ENCODE measurements at places on chromosomes 1 and 21.
A peak's percentile ranks its signal among the peaks of the same experiment; 100 is the strongest.

GRCh38 chr1:15117671-15118325, 35.7 kb upstream of the TMEM51 start:
- DNase-seq = no peak

DNA sequence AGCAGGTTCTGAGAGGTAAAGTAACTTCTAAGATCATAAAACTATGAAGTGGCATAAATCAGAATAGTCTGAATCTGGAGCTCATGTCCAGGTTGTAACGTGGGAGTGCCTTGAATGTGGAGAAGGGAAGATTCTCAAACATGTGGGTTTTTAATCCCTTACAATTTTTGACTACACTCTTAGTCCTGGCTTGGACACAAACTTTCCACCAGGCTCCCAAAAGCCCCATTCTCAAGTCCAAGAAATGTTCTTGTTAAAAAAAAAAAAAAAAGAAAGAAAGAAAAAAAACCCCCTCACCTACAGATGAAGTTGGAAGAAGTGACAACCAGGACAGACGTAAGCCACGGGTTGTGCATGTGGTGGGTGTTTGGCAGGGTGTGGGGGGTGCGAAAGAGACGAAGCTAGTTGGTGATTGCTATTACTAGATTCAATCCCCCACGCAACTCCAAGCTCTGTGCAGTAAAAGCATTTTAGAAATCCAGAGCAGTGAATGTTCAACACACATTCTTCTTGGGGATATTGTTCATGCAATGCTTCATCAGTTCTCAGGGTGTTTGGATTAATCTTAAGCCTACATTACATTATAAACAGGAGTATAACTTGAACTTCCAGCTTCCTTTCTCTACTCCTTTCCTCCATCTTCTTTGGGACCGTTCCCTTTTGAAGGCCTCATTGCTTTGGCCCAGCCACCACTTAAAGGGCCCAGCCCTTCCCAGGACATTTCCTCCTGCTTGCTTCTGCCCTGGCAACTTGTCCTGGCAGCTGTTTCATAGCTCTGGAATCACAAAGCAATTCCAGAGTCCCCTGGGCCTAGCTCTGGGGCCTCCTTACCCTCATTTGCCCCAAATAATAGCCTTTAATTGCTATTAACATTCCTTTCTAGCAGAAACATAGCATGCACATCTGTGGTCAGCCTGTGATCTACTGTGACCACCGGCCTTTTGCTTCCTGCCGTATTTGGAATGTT, 41.8 kb downstream of the PHC2 start:
- no peak for DNase-seq

DNA sequence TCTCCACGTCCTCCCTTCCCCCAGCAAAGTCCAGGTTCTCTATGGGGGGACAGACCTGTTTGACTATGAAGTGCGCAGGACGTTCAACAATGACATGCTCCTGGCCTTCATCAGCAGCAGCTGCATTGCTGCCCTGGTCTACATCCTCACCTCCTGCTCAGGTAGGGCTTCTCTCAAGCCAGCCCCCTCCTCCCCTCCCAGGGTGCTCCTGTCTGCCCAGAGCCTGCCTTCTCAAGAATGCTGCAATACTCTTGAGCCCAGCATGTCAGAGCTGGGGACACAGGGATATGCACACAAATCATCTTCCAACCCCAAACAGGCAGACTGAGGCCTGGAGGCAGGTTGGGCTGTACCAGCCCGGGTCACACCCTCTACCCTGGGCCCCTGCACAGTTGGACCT, 35.4 kb downstream of the DISP3 start:
- DNase-seq = no peak

GRCh38 chr1:189821833-189822232, 655.8 kb downstream of the BRINP3 start:
- DNase-seq = no peak

- DNase-seq = no peak
These were observed 150.5 kb downstream of the PCBP3 start for GRCh38 chr21:45794027-45794426.

- DNase-seq = no peak
These were observed 165.1 kb upstream of the CACNA1E start for GRCh38 chr1:181318022-181318857.

DNA sequence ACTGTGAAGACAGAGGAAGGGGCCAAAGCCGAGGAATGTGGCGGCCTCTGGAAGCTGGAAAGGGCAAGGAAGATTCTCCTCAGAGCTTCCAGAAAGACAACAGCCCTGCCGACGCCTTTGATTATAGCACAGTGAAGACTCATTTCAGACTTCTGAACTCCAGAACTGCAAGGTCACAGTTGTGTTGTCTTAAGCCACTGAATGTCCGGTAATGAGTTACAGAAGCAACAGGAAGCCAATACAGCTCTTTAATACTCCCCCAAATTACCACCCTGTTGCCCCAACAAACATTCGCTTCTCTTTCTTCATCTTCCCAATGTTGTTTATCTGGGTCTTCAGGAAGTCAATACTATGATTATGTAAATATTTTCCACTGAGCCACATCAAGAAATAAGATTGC, 44.0 kb downstream of the ETS2 start:
- DNase-seq = no peak

DNA sequence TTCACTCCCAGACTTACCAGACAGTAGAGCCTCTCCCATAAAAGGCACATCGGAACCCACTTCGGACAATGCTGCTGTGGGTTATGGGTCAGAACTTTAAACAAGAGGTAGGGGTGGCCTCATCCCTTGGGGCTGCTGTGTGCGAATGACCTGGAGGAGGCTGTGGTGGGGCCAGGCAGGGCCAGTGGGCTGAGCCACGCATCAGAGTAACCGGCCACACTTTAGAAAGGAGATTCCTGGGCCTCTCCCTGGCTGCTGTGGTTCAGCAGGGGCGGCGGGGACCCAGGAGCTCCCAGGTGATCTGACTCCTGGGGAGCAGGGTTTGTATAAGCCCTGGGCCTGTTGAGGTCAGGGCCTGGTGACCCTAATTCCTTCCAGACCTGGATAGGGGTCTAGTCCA, 110.2 kb upstream of the C1orf174 start:
- DNase-seq = no peak

DNA sequence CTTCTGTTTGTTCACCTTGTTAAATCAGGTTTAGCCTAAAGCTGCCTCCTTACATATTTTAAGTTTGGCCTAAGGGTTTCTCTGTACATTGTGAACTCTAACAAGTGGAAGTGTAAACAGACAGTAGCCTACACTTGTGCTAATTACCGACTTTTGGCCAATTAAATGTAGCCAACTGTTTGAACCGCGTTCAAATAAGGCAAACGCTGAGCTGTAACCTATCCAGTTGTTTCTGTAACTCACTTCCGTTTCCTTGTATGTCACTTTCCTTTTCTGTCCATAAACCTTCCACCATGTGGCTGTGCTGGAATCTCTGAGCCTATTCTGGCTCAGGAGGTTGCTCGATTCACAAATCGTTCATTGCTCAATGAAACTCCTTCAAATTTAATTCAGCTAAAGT, 8.0 kb upstream of the FCAMR start:
- DNase-seq = no peak

- DNase-seq = no peak
These were observed 8.5 kb upstream of the ARF1 start for GRCh38 chr1:228073857-228074545.

DNA sequence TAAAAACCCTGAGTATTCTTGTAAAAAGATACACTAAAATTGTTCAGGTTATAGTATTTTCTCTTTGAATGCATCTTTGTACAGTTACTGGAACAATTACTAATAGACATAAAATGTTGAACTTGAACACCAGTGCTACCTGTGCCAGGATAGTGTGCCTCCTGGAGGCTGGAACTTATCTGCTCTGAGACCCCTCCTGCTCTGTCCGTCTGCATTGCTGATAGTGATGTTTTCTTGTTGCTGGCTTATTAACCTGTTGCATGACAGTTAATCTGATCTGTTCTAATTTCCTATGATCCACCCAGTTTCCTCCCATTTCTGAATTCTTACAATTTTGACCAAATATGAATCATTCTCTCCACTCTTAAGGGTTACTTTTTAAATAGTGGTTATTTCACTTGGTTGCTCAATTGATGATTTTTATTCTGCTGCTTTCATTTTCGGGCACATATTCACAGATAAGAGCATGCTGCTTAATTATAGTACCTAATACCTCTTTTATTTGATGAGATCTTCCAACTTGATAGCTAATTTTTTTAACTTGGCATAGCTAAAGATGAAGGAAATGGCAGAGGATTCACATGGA, 101.4 kb downstream of the CC2D1B start:
- no peak for DNase-seq

- DNase-seq = peak; percentile 68
These were observed 71.7 kb upstream of the ETS2 start for GRCh38 chr21:38733972-38734546.

DNA sequence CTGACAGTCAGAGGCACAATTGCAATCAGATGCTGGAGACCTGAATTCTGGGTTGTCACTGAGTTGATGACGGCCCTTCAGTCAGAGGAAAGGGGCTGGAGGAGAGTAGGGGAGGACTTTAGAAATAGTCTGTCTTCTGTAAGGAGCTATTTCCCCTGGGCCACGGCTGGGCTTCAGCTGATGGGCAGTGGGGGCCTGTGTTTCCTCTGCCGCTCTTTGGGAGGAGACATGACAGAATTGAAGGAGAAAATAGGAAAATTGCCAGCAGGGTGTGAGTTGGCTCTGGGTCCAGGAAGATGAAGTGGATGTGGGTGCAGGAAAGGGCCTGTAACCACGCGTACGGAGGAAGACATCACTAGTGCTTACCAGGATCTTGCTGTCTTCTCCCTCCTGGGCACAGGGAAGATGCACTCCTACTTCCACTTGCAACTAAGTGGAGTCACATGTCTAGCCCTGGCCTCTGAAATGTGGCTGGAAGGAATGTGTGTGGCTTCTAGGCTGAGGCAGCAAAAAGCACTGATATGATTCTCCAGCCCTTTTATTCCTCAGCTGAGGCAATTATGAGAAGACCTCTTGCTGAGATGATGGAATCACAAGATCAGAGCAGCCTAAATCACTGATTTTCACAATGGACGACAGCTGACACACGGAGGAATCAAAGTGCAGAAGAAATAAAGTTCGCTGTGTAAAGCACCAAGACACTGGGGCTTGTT, 250.0 kb downstream of the GRIK3 start:
- DNase-seq = no peak

GRCh38 chr1:143619851-143620250, 351.9 kb downstream of the FAM72C start:
- no peak for DNase-seq

DNA sequence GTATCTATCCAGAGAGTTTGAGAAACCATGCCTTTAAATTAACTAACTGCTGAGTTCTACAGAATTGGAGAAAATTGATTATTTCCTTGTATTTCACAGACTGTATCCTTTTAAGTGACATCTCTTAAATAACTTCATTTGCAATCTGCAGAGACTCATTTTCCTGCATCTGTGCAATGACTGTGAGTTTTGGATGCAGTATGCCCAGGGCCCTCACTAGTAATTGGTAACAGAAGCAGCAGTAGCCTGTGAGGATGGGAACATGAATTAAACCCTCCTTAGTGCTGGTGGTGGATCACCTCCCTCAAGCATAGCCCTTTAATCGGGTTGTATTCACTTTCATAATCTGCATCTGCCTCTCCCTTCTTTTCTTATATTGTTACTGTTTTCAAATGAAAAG, 21.7 kb upstream of the SH3D21 start:
- DNase-seq = no peak

DNA sequence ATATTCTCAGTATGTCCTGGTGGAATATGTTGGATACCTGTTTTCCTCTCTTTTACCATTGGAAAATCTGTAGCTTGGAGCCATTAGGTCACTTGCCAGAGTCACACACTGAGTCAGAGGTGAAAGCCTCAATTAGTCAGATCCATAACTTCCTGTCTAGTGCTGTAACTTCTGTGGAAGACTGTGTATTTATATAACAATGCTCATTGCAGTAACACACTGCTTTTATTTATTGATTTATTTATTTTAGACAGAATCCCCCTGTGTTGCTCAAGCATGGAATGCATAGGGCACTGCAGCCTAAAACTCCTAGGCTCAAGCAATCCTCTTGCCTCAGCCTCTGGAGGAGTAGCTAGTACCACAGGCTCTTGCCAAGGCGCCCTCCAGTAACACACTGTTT, 1.3 kb upstream of the DOCK7 start:
- DNase-seq = no peak

- DNase-seq = no peak
These were observed 4.7 kb downstream of the AGPAT3 start for GRCh38 chr21:43869486-43870325.

GRCh38 chr21:38459490-38459889, 38.8 kb downstream of the ERG start:
- no peak for DNase-seq

- no peak for DNase-seq
These were observed 40.7 kb downstream of the PEX14 start for GRCh38 chr1:10515301-10515975.

GRCh38 chr1:59077466-59078069, 219.3 kb upstream of the FGGY start:
- DNase-seq = no peak

GRCh38 chr1:34087986-34088385, 77.0 kb downstream of the CSMD2 start:
- DNase-seq = no peak

DNA sequence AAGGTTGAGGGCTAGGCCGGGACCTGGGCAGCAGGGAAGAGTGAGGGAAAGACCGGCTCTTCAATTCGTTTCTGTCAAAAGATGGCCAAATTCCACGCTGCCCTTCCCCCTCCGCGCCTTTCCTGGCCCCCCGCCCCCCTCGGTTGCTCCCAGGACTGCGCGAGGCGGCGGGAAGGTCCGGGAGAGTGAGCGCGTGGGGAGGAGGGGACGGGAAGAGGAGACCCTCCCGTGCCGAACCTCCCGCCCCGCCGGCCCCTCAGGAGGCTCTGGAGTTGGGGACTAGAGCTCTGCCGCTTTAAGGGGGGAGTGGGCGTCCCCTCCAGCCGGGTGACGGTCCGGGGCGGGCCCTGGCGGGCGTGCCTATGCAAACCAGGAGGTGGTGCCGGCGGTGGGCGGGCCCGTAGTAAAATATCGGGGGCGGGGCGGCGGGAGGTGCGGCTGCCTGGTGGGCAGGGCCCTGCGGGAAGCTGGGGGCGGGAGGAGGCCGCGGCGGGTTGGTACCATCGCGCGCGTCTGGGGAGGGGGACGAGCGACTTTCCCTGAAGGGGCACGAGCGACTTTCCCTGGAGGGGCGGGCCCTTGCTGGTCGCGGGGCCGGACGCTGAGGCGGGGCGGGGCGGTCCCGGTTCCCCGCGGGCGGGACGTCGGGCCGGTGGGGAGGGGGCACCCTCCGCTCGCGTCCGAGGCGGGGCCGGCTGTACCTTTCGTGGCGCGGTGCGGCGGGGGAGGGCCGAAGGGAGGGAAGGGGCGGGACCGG, 58.2 kb downstream of the BCL9 start:
- DNase-seq = peak; percentile 100

GRCh38 chr1:7694600-7695496, 76.2 kb upstream of the VAMP3 start:
- DNase-seq = no peak

- DNase-seq = peak; percentile 28
These were observed 144.8 kb downstream of the ETS2 start for GRCh38 chr21:38950435-38951094.

GRCh38 chr1:7343882-7344281, 427.2 kb upstream of the VAMP3 start:
- no peak for DNase-seq

- DNase-seq = no peak
These were observed 19.3 kb upstream of the OPRD1 start for GRCh38 chr1:28792644-28793121.

GRCh38 chr1:219681876-219682275, 69.0 kb upstream of the ZC3H11B start:
- no peak for DNase-seq
